H7 (cell line): ENCODE measurements at places on chromosomes 2 and 18.
A peak's percentile ranks its signal among the peaks of the same experiment; 100 is the strongest.

- no peak for DNase-seq
Measured at GRCh38 chr18:48009116-48009745, 78.8 kb upstream of the SMAD2 start.

GRCh38 chr2:2527148-2527547, 196.1 kb upstream of the MYT1L start:
- DNase-seq = no peak

GRCh38 chr2:100350661-100351185, 28.4 kb upstream of the LONRF2 start:
- DNase-seq = no peak

DNA sequence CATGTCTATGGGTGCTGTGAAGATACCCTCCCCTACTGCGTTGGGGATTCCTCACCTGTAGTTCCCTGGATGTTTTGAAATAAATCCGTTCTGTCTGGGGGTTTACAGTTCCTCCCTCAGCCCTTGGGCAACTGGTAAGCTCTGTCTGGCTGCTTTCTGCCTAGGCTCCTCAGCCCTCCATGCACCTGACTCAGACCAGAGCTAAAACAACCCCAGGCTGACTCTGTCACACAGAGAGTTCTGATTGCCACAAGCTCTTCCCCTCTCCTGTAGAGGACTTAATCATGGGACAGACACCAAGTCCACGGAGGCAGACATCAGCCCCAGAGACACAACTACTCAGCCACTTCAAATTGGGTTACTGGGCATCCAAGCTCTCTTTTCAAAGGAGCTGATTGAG, 6.3 kb downstream of the VIT start:
- no peak for DNase-seq

DNA sequence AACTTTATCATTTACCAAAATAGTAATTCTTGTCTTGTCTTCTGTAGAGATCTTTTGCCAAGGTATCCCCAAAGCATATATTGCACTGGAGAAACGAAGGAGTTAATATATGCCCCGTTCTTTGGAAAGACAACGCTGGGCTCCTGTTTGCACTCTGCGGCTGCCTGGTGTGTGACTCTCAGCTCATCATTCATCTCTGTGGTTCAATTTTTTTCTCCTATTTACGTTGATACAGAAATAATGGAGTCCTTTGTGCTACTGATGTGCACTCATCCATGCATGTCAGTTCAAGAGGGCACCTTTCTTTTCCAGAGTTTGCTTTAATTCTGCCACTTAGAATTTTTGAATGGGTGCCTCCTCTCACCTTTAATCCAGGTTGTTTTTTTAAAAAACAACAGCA, 655.5 kb downstream of the DCDC2C start:
- DNase-seq = no peak

DNA sequence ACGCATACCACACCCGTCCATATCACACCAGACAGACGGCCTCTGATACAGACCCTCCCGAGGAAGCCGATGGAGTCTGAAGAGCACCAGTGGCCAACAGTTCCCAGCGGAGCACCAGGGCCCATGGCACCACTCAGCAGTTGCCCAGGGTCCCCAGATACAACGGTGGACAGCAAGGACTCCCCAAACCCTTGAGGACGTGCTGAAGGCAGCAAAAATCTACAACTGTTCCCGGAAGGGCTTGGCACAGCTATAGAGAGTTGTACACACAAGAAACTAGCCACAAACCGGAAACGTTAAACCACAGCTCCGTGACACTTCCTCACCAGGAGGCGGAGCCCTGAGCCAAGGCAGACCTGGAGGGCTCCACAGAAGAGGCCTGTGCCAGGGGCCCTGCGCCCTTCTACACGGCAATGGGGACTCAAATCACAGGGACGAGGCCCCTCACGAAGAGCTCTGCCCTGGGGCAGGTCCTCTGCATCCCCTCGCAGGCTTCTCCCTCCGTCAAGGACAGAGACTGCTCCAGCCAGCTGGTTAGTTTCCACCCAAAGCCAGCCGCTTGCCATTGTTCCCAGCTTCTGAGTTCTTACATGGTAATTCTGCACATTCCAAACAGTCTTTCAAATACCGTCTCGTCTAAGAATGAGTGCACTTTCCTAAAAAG, 133.4 kb downstream of the HDAC4 start:
- DNase-seq = peak; percentile 68

- no peak for DNase-seq
Measured at GRCh38 chr18:59657012-59657411, 40.2 kb downstream of the CCBE1 start.

GRCh38 chr2:150255528-150255927, 231.9 kb downstream of the RND3 start:
- no peak for DNase-seq

DNA sequence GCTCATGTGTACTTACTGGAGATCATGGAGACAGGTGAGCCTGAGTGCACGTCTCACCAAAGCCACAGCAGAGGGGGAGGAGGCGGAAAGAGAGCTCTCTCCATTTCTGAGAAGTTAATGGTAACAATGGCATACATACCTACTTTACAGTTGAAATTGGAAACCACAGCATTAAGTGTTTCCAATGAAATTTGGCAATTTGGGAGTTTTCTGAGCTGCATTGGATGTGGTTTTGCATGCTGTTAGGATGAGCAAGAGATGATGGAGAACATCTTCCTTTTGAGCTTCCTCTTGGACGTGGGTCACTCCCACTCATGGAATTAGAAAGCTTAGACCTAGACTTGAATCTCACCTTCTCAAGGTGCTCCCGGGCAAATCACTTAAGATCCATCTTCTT, 25.5 kb upstream of the IL37 start:
- DNase-seq = no peak

DNA sequence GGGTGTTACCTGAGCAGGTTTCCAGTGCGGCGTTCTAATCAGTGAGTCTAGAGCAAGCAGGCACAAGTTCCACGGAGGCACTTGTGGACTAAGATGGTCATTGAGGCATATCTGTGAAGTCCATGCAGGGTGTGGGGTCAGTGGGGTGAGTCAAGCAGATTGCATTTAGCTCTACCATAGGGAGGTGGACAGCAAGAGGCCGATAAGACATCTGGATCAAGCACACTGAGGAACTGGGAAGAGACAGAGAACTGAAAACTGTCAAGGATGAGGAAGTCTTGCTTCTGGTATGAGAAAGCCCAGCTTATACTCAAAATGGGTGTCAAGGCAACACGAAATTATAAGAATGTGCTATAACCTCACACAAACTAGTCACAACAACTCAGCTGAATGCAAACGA, 61.2 kb upstream of the SLC39A10 start:
- DNase-seq = no peak

GRCh38 chr2:217277646-217278398, 418.0 kb upstream of the TNP1 start:
- DNase-seq = no peak

DNA sequence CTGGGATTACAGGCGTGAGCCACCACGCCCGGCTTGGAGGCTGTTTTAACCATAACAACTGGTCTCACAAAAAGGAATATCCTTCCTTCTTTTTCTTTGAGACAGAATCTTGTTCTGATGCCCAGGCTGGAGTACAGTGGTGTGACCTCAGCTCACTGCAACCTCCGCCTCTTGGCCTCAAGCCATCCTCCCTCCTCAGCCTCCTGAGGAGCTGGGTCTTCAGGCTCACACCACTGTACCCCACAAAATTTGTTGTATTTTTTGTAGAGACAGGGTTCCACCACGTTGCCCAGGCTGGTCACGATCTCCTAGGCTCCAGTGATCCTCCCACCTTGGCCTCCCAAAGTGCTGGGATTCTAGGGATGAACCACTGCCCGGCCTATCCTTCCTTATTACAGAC, 21.7 kb downstream of the CTIF start:
- no peak for DNase-seq

- no peak for DNase-seq
Measured at GRCh38 chr18:27040796-27041195, 144.3 kb downstream of the CHST9 start.

DNA sequence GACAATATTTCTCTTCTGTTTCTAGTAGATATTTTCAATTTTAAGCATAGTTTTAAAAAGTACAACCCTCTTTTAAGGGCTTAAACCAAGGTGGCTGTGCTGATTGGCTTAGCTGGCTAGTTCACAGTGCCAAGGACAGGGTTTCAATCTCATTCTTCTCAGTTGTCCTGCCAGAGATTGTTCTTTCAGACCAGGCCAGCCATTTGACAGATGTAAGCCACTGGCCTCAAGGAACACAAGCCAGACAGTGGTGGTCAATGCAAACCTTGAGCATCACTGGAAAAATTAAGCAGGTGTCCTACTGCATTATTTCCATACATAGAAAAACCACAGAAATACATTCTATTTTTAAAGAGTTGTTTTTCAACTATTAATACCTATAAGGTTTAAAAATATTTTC, 5.9 kb downstream of the RNF103 start:
- no peak for DNase-seq

DNA sequence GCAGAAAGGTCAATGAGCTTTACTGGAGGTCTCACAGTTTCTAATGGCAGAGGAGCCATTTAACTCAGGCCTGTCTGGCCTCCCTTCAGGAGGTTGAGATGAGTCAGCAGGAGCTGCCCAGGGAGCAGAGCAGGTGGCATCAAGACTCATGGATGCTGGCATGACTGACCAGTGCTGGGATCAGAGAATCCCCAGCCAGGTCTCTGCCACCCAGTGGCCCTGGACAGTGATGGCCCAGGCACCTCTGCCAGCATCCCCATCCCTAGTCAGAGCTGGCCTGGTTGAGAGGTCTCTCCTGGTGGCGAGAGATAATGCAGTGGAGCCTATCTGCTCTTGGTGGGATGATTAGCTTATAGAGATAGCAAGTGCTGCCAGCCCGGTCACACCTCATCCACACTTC, 43.1 kb downstream of the GYPC start:
- no peak for DNase-seq

DNA sequence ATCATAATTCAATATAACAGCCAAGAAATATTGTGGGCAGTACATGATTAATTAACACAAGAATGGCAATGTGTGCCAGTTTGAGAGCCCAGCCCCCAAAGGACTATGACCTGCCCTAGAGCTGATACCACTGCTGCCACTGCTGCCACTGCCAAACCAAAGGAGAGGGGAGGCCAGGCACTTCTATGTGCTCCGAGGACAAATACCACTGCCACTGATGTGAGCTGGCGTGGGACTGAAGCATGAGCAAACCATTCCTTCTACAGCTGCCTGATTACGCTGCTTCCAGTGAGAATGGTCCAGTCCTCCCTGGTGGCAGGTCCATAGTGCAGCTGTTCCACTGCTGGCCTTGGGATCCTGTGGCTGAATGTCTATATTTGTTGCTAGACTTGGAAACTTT, 392.2 kb downstream of the CCDC85A start:
- DNase-seq = no peak

- peak; percentile 44 for DNase-seq
Measured at GRCh38 chr2:60998628-60999545, 18.6 kb upstream of the PEX13 start.

GRCh38 chr2:61114147-61114546, 47.8 kb upstream of the C2orf74 start:
- DNase-seq = no peak

GRCh38 chr2:208320686-208321085, 54.6 kb downstream of the PIKFYVE start:
- no peak for DNase-seq

DNA sequence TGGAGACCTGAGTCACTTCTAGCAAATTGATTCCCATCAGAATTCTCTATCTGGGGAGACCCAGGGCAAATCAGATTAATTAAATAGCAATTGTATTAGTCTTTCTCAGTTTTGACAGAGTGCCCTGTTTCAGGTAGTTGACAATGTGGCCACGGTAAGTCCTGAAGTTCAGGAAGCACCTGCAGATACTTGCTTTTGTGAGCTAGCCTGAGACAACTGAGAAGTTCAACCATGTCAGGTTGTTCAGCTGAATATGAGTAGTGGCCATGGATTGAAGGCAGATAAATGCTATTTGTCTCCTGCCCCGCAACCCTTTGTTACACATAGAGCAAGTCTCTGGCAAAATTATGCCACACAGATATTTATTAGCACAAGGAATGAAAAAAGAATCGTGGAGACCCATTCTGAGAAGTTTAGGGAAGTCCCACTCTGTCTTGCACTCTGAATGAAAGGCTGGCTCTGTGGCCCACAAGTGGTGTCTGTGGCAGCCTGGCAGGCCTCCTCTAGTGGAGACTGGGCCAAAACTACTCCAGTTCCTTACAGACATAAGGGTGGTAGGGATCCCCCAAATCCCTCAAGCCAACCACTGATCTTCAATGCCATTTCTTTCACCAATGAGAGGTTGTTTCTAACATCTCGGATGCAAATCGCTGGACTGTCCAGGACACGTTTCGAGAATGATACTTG, 61.3 kb downstream of the POU3F3 start:
- no peak for DNase-seq

- DNase-seq = no peak
Measured at GRCh38 chr2:202335791-202336467, 40.2 kb upstream of the BMPR2 start.

DNA sequence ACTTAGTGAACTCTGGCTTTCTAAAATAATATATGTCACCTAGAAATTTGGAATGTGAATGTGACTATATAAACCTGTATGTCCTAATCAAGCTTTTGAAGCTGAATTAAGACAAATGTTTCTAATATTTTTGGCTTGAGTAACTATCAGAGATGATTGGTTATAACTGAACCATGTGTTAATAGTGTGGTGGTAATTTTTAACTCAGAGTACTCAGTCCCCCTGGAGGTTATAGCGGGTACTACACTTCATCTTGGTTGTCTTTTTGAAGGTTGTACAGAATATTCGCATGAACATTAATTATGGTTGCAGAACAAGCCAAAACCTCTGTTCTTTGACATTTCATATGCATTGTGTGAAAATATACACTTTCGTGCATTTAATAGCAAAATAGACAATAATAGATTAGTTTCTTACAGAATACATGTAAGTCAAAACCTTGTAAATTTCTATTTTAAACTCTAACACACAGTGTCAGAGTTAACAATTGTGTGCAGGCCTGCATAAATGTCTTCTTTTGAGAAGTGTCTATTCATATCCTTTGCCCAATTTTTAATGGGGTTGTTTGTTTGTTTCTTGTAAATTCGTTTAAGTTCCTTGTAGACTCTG, 86.0 kb downstream of the OSBPL6 start:
- DNase-seq = no peak

DNA sequence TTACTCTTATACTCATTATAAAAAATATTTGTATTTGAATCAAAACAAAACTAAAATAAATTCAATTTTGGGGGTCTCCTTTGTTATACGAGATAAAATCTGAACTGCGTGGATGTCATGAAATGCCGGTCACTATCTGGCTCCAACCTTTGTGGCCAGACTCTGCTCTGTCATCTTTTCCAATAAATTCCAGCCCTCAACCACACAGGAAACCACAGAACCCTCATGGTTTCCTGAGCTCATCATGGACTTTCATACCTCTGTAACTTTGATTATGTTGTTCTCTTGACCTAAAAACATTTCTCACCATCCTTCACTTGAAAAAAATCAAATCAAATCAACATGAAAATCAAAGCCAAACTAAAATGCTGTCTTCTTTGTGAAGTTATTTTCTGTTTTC, 724.7 kb downstream of the METTL4 start:
- no peak for DNase-seq

GRCh38 chr2:222518570-222519381, 94.4 kb downstream of the SGPP2 start:
- DNase-seq = peak; percentile 26

GRCh38 chr18:29184654-29185053, 1007.7 kb upstream of the CDH2 start:
- DNase-seq = no peak
